NCI-H187 treated with DMSO at 0.1 percent for 48 hours (cell line): ENCODE measurements at places on chromosomes 5 and 9.

DNA sequence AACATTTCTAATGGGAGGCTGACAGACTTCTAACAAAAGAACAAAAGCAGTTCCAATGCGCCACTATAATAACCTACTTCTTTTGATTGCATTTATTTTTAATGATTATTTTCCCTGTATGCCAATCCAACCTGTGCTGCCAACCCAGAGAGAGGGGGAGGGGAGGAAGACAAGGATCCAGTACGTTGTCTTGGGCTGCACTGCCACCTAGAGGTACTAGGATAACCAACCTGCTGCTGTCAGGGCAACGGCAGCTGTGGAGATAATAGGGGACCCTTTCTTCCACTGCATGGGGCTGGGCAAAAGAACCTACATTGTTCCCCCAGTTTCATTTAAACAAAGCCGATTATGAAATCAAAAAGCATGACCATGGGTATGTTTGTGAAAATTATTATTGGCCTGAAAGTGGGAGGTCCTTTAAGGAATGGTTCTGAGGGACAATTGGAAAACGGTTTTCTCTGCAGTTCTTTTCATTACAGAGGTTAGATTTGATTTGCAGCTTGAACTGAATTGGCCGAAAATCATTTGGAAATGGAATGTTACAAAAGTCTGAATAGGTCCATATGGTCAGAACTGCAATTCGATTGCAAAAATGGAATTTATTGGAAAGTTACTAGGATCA lies 101.3 kb downstream of the RASEF start:
- DNase-seq, result peak; percentile 22

DNA sequence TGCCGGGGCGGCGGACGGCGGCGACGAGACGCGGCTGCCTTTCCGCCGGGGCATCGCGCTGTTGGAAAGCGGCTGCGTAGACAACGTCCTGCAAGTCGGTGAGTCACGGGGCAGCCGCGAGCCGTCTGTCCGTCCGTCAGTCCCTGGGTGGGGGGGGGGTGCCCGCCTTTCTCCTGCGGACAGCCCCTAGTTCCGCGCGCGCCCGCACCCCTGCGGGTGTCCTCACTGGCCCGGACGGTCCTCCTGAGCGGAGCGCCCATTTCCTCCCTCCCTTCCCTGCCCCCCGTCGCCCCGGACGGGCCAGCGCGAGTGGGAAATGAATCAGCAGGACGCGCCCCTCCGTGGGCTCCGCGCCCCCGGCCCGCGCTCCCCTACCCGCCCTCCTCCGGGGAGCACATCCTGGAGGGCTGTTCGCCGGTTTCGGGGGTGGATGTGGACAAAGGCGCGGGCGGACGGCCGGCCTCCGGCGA lies 828 bp downstream of the ZSWIM6 start:
- no peak for DNase-seq

DNA sequence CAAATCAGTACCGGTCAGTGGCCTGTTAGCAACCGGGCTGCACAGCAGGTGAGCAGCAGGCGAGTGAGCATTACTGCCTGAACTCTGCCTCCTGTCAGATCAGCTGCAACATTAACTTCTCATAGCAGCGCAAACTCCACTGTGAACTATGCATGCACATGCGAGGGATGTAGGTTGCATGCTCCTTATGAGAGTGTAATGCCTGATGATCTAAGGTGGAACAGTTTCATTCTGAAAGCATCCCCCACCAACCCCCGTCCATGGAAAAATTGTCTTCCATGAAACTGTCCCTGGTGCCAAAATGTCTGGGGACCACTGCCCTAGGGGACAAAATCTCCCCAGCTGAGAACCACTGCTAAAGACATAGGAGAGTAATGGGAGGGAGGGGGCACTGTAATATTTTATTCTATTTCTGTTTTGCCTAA lies 51.1 kb downstream of the P4HA2 start:
- DNase-seq, result no peak

GRCh38 chr9:28105001-28105400 lies 531.7 kb upstream of the C9orf72 start:
- DNase-seq, result no peak

GRCh38 chr5:54700986-54701578 lies 183.5 kb downstream of the SNX18 start:
- DNase-seq, result no peak

- DNase-seq, result no peak
Measured at GRCh38 chr5:111653408-111653807, 103.6 kb downstream of the NREP start.

GRCh38 chr5:172954751-172955159 lies 4.5 kb upstream of the RPL26L1 start:
- DNase-seq, result no peak

DNA sequence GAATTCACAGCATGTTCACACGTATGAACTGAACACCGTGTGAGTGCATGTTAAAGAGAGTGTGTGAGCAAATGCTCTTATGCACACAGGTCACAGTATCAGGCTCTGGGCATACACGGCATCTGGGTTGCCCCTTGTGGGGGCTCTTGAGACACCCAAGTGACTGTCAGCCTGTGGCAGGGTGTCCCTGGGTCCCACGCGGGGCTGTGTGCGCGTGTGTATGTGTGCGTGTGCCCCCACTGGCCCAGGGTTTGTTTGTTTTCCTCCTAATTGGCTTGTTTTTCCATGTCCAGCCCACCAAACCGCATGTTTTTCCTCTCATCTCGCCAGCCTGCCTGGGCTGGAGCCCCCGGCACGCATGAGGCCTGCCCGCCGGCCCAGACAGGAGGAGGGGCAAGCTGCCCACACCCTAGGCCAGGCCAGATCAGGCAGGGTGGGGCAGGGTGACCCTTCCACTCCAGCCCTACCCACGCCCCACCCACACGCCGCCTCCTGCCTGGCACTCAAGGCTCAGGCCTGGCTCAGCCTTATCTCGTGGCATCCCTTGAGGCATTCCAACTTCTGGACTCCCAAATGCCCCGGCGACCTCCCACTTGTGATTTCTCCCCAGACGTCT lies 28.8 kb downstream of the CNTFR start:
- no peak for DNase-seq

- no peak for DNase-seq
Measured at GRCh38 chr9:85302938-85303756, 438.6 kb downstream of the AGTPBP1 start.

DNA sequence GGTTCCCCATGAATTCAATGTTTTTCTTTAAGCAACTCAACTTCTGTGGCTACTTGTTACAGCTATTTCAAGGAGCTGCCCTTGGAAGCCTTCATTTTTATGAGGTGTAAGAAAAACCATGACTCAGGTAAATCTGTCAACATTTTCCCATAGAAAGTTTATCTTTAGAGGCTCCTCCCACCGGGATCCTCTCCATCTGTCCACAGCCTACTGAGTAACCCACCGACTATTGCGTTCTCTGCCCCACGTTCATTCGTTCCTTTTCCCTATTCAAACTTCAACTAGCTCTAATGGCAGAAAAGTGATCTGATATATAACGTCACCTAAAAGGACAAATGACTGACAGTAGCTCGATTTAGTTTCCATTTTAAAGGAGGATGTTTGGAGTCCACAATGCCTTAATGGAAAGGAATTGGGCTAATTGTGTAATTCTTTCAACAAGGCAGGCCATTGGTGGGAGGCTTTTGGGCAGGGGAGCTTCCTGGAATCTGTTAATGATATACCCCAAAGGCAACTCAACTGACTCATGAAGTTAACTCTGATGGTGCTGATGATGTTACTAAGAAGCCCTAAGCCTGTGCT lies 29.3 kb upstream of the NR3C1 start:
- DNase-seq, result no peak

DNA sequence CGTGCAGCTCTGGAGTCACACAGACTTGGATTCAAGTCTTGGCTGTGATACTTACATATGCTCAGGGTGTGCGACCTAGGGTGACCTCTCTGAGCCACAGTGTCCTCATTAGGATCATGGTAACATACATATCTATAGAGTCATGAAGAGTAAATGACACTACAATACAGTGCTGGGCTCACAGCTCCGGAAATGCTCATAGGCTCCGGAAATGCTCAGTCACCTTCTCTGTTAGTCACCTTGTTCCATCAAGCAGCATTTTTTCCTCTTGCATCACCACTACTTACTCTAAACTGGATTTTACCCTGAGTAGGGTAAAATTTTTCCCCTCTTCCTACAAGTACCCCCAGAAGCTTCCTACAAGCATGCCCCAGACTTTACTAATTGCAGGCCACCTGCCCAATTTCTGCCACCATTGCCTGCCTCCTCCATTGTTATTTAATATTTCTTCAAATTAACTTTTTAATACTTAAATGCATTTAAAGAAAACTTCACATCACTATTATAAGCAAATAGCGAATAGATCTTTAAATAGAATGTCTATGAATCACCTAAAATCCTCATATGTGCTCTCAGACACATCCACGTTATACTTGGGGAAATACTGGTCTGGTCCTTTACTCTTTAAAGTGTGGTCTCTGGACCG lies 147.6 kb upstream of the SPRY4 start:
- DNase-seq, result no peak

- no peak for DNase-seq
Measured at GRCh38 chr9:12923468-12924009, 148.7 kb downstream of the LURAP1L start.

GRCh38 chr9:115192835-115193525 lies 75.0 kb upstream of the TNC start:
- no peak for DNase-seq

- DNase-seq, result peak; percentile 15
Measured at GRCh38 chr5:54867310-54867944, 118.0 kb downstream of the ESM1 start.
